ENCODE measurements at places on chromosomes 6 and 20.

GRCh38 chr20:10637031-10637559 lies 36.7 kb downstream of the JAG1 start:
- DNase-seq = peak; percentile 79

DNA sequence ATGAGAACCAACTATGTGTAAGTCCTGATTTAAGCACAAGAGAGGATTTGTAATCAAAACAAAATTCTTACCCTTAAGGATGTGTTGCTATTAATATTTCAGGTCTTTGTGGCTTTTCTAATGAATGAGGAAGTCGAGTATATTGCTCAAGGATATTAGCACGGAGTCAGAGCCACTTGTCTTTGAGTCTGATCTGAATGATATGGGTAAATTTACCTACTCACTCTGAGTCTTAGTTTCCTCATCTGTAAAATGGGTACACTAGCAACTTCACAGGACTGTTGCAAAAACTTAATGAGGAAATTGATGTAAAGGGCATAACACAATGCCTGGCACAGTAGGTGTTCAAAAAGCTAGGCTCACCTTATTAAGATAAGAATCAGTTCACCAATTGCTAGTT lies 30.0 kb upstream of the QKI start:
- DNase-seq = no peak

DNA sequence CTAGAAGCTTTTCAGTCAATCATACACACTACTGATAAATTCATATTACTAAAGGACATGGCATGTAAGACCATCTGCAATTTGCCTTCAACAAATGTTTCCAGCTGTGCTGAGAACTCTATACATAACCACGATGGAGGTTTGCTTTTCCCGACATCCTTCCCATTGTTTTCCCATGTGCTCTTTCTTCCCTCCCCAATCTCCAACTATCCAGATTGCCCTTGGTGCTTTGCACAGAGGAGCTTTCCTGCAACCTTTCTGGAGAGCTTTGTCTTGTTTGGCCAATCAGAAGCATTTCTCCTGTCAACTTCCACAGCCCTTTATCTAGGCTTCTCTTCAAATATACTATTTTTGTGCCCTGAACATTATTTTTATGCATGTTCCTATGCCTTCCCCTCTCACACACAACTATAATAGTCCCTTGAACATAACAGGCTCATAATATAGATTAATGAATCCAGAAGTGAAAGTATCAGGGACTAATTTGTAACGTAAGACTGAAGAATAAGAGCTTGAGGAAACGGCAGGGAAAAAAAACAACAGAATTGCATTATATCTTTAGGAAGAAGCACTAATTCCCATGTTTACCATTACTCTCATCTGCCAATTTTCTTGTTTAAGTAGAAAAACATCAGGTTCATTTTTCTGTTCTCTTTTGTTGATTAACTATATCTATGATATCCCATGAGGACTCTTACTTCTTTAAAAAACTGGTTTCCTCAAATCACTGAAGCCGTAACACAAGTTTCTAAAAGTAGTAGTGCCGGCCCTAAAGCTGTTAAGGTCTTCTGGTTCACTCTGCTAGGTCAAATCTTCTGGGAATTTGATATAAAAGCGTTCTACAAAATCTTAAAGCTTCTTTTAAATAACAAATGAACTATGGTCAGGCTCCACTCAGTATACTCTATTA lies 20.1 kb downstream of the SMLR1 start:
- DNase-seq = no peak

GRCh38 chr6:20024316-20024673 lies 187.1 kb downstream of the ID4 start:
- DNase-seq = no peak

DNA sequence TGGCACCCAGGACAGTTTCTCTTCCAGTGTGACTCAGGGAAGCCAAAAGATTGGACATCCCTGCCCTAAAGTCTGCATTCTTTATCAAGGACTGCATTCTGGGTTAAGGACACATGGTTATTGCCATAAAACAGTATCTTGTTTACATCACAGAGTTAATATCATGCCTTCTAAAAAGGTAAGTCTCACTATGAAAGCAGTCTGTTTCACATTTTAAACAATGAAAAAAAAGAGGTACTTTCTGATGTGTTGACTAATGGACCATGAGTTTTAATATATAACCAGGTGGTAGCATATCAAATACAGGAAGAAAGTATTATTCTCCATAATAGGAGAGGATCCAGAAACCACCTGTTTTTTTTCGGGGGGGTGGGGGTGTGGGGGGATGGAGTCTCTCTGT lies 93.7 kb downstream of the TIAM2 start:
- DNase-seq = no peak

DNA sequence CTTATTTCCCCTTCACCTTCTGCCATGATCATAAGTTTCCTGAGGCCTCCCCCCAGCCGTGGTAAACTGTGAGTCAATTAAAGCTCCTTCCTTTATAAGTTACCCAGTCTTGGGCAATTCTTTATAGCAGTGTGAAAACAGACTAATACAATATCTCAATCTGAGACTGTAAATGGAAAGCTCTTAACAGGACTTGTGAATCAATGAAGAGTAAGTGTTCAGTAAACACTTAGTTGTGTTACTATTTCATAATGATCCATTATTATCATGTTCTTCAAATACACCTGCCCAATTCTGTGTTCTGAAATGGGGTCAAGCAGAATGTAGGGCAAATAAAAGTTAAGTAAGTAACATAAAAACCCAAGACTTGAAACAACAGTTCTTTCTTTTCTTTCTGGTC lies 266.2 kb downstream of the TENT5A start:
- no peak for DNase-seq

DNA sequence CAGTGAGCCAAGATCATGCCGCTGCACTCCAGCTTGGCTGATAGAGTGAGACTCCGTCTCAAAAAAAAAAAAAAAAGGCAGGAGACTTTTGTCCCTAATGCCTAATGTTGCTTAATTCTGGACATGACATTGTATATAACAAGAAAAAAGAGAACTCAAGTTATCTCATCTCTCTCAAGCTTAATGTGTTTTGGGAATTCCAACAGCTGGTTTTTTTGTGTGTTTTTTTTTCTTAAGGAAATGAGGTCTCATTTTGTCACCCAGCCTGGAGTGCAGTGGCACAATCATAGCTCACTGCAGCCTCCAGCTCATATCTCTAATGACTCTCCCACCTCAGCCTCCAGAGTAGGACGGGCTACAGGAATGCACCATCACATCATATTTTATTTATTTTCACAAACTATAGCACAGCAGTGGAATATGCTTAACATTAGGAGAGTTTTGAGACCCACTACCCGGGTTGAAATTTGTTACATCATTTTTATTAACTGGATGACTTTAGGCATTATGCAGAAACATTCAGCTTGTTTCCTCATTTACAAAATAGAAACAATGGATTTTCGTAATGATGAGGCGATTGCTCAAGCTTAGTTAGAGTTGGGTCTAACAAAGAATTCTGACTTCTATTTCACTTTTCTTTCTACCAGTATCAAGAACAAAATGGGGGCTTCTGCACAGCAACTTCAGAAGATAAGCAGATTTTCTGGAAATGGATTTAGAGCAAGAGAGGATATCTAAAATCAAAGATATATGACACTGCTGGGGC lies 104.1 kb upstream of the BTN3A2 start:
- no peak for DNase-seq

DNA sequence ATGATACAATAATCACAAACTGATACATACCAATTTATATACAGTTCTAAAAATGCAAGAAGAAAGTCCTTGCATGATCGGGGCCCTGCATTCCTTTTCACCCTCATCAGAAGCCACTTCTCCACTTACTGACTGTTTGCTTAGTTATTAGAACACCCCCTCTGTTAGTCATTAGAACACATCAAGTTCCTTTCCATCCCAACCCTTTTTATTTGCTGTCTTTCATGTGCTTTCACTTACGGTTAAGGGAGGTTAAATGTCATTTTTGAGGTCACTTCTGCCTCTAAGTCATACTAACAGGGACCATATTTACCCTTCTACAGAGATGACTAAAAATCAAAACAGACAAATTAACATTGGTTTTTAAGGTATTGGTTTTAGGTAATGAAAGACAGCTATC lies 149.1 kb downstream of the LMBRD1 start:
- peak; percentile 10 for DNase-seq

DNA sequence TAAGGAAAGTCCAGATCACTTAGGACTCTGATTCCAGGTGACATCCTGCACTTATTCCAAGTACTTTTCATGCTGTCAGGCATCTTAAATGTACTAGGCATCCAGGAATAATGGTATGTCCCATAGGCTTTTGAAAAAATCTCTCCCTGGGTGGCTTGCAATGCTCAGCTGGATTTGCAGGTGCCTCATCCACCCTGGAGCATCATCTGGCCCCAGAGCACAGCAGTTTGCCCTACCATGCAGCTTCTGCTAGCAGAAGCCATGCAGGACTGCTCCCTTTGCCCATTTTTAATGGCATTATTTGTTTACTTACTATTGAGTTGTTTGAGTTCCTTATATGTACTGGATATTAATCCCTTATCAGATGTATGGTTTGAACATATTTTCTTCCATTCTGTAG lies 45.2 kb downstream of the DZANK1 start:
- no peak for DNase-seq

DNA sequence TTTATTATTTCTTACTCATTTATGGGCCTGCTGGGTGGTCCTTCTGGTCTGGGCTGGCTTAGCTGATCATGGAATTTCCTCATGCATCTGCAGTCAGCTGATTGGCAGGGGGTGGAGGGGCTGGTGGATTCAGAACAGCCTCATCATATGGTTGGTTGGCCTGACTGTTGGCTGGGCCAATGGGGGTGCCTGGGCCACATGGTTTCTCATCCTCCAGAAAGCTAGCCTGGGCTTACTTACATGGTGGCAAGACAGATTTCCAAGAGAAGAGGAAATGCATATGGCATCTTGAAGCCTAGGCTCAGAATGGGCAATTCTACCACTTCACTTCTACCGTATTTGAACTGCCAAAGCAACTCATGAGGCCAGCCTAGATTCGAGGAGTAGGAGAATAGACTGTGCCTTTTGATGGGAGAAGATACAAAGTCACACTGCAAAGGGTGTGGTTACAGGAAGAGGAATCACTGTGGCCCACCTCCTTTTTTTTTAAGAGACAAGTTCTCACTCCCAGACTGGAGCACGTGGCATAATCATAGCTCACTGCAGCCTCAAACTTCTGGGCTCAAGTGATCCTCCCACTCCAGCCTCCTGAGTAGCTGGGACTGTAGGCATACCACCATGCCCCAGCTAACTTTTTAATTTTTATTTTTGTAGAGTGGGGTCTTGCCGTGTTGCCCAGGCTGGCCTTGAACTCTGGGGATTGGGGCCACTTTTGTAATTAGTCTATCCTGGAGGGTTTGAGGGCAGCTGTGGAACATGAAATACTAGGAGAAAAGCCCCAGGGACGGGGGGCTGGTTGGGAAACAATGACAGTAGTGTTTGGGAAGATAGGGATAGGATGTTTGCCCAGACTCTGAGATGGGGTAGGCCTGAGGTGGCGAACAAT lies 47.6 kb upstream of the RNF24 start:
- DNase-seq = no peak

- DNase-seq = no peak
Measured at GRCh38 chr6:138592749-138593123, 93.4 kb upstream of the NHSL1 start.

GRCh38 chr20:17457588-17458190 lies 73.5 kb downstream of the BFSP1 start:
- peak; percentile 42 for DNase-seq

GRCh38 chr20:37347891-37348791 lies 2.2 kb downstream of the SRC start:
- DNase-seq = no peak

DNA sequence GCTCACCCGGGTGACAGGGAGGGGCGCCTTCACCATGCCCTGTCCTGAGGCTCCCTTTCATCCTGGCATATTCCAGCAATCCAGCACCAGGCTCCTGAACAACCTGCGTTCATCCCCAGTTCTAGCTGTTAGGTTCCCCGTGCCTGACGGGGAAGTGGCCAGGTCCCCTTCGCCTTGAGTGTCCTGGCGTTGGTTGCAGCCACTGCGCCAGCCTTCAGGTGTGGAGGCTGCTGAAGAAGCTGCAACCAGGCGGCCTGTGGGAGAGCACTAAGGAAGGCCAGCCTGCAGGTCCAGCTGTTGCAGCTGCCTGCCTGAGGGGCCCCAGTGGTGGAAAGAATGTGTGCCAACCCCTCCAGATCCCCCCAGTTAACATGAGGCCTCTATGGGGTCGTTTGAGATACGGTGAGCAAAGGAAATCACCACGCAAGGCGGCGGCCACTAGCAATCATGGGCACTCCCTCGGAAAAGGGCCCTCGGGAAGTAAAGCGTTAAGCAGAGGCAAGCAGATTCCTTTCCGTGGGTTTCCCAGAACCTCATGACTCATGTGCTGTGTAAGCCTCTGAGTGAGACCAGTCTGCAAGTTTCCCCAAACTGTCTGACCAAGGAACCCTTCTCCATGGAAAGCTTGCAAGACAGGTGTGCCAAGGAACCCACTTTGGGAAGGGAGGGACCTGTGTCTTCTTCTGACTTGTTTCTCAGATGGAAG lies 320.8 kb downstream of the TAF4 start:
- peak; percentile 17 for DNase-seq

DNA sequence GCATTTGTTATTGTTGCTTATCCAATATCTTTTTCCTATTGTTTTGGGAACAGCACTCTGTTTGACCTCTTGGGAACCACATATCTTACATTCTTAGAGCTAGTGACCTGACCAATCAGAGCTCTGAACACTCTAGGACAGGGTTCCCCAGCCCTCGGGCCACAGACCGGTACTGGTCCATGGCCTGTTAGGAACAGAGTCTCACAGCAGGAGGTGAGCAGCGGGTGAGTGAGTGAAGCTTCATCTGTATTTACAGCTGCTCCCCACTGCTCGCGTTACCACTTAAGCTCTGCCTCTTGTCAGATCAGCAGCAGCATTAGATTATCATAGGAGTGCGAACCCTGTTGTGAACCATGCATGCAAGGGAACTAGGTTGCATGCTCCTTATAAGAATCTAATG lies 226.0 kb upstream of the TSHZ2 start:
- no peak for DNase-seq

DNA sequence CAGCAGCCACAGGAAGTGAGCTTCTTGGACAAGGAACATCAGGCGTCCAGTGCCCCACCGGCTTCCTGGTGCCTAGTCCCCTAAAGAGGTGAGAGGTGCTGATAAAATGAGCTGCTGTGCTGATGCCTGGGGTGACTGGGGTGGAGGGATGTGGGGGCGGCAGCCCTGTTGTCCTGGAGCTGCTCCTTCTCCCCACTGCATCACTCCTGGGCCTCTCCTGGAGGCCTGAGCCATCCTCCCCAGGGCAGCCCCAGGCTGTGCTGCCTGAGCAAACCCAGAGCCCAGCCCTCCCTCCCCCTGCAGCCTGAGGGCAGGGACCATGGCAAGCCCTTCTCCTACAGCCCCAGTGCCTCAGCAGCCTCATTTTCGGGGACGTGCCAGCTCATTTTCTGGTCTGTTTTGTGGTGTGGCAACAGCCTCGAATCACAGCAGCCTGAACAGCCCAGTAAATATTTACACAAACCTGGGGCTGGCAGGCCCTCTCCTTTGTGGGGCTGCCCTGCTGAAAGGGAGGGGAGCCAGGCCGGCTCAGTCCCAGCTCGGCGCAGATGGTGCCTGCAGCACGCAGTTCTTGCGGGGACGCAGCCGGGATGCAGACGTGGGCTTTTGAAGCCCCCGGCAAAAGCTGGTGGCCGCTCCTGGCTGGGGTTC lies 259.9 kb downstream of the DLL1 start:
- DNase-seq = peak; percentile 65
